ENCODE measurements at places on chromosomes 2 and 18. TPM values are rescaled to one million over a fixed set of nuclear protein-coding genes. Genes with fewer than 3 reads are reported as not detected.

DNA sequence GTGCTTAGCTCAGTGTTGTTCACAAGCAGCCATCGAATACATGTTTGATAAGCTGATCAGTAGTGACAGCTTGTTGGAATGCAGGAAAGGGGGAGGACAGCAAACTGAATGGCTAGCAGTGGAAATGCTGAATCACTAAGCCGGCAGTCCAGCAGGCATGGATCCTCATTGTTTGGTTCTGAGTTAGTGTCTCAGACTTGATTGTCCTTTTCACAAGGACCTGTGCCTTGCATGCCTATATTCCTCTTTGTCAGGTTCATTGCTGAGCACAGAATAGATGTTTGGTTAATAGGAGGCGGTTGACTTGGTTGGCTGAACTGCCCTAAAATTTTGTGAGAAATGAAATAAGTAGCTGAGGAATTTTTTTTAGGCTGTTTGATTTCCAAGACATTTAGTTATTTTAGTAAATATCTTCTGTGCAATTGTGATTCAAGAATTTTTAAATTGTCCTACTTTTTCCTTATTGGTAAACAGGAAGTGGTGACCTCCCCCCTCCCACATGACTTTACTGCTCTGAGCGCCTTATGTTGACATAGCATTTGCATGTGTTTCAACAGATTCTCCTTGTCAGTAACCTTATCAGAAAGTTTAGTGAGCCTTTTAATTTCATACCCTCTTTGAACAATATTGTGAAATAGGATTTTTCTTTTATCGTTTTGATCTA is 21.4 kb upstream of the STON1 start:
- peak; percentile 67 for DNase-seq

GRCh38 chr2:17901246-17901645 is 22.8 kb downstream of the KCNS3 start:
- peak; percentile 75 for DNase-seq

DNA sequence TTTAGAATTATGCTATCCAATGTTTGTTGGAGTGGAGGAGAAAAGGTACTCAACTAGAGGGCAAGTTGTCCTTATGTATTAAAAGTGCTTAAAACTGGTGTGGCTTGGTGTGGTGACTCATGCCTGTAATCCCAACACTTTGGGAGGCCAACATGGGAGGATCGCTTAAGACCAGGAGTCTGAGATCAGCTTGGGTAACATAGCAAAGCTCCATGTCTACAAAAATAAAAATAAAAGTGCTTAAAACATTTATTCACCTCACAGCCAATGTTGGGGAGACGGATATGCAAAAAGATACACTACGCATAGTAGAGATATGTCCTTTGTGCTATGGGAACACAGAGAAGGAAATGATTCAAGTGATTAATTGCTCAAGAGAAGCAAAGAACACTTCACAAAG is 19.3 kb upstream of the TNFAIP6 start:
- no peak for DNase-seq

DNA sequence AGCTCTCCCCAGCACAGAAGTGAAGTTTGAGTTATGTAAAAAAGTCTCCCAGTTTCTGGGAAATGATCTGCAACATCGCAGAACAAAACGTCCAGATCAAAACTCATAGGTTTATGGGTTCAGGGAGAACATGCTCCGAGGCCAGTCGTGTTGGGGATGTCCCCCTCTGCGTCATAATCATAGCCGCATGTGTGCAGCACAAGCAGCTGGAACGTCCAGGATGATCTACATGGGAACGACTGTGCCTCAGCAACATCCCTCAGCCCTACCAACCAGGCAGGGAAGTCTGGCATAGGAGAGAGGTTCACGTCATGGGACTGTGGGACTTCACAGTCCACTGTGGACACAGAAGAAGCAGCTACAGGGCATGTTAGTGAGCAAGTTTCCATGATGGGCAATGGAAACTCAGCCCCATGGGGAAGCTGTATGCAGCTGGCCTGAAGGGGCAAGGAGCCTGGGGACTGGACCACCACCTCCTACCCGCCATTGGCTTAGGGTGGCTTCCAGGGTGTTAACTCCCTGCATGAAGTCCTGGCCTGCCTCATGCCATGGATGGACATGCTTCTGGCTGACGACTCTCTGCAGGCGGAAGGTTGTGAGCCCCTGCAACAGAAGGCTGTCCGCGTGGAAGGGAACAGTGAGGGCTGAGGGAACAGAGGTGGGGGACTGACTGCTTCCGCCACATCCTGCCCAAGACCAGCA is 96.9 kb downstream of the COPS8 start:
- DNase-seq: no peak

GRCh38 chr2:88735853-88736252 is 44.4 kb downstream of the RPIA start:
- DNase-seq: peak; percentile 38

The SLC8A1 gene
- total RNA-seq: 3.7 TPM

DNA sequence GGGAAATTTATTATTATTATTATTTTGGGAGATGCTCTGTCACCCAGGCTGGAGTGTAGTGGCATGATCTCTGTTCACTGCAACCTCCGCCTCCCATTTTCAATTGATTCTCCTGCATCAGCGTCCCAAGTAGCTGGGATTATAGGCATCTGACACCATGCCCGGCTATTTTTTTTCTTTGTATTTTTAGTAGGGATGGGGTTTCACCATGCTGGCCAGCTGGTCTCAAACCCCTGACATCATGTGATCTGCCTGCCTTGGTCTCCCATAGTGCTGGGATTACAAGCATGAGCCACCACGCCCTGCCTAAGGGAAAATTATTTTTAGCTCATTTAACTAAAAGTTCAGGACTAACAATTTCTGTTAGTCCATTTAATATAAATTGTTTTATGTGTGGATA is 109.2 kb upstream of the SESTD1 start:
- DNase-seq: no peak

GRCh38 chr2:127362971-127363370 is 24.8 kb downstream of the MAP3K2 start:
- DNase-seq: no peak

The CD8A gene
- total RNA-seq: under 0.01 TPM

GRCh38 chr2:100142393-100142792 is at the start of gene AFF3:
Gene AFF3, minus strand, starts transcription at chr2:100142590. Its CDS starts 38,136 bp downstream, at chr2:100104454.
- DNase-seq: no peak

GRCh38 chr2:197889041-197889440 is 84.6 kb downstream of the PLCL1 start:
- peak; percentile 82 for DNase-seq

The AP1S3 gene
- total RNA-seq: 59.5 TPM
